Fibroblast of the aortic adventitia (primary cell): ENCODE measurements at places on chromosomes 5 and 9. TPM values are rescaled to one million over a fixed set of nuclear protein-coding genes. Genes with fewer than 3 reads are reported as not detected.

The PAEP gene
- not detected in 2 replicates for total RNA-seq

The GRXCR2 gene
- 0.09 TPM in 1 of 2 replicates, not detected in the other for total RNA-seq

The IL4 gene
- 0.36 TPM in 1 of 2 replicates, not detected in the other for total RNA-seq

The SPATA31D4 gene
- not detected in 2 replicates for total RNA-seq

The LCN15 gene
- not detected in 2 replicates for total RNA-seq

The GFPT2 gene
- 54.4 and 69.8 TPM in 2 replicates for total RNA-seq

The S1PR3 gene
- 12.8 and 31.1 TPM in 2 replicates for total RNA-seq

The NDOR1 gene
- 8.5 and 8.6 TPM in 2 replicates for total RNA-seq

- no peak for DNase-seq
Measured at GRCh38 chr9:103658156-103658555, 436.0 kb upstream of the SMC2 start.

- peak; percentile 60 for DNase-seq
Measured at GRCh38 chr5:95591490-95591901, 28.4 kb upstream of the GPR150 start.

GRCh38 chr9:134502809-134503211 lies 138.8 kb upstream of the COL5A1 start:
- DNase-seq: peak; percentile 97

DNA sequence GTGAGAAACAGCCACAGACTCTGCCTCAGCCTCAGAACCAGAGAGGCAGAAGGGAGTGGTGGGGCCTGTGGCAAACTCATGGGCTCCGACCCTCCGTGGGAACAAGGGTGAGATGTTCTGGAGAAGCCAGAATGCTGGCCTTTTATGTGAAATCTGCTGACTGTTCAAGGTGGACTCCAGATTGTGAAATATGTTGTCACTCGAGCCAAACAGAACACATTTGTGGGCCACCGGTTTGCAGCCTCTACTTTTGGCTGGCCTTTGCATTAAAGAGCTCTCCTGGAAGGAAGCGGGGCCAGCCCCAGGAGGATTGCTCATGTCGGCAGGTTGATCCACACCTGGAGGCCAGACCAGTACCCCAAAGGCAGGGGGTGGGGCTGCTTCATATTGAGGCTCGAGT lies 62.4 kb downstream of the ERGIC1 start:
- no peak for DNase-seq

DNA sequence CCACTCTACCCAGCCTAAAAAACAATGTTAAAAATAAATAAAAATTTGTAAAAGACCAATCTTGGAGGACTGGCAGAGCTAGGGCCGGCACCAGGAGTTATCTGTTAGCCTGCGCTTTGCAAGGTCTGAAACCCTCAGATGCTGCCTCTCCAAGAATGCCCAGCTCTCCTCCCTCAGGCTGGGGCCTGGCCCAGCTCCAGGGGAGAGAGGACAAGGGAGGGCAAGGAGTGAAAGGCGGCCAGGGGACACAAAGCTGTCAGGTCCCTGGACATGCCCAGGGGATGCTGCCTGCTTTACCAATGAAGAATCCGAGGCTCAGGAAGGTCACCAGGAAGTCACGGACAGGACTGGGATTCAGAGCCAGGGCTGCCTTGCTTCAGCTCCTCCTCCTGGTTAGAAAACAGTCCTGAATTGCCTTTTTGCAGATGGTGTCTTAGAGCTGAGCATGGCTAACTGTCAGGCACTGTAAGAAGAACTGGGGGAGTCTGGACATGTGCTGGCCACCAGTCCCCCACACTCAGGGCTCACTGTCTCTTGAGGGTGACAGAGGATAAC lies 5.5 kb upstream of the N4BP3 start:
- DNase-seq: no peak

- DNase-seq: peak; percentile 21
Measured at GRCh38 chr9:125646621-125647100, 60.3 kb downstream of the MAPKAP1 start.

- no peak for DNase-seq
Measured at GRCh38 chr5:122937914-122938313, 92.5 kb downstream of the SNX24 start.

DNA sequence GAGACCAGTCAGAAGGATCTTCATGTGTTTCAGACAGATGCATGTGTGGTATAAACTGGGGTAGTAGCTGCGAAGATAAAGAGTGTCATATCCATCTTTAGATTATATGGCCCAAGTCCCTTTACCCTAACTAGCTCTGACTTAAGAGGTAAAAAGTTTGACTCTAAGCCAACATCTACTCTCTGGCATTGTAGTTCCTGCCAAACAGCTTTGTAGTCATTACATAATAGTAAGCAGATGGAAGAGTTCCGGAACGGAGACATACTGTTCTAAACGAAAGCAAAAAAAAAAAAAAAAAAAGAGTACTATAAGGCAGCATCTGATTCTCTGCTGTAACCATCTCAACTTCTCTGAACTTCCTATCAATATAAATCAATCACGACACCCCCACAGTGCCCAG lies 48.8 kb downstream of the CEMIP2 start:
- peak; percentile 72 for DNase-seq

DNA sequence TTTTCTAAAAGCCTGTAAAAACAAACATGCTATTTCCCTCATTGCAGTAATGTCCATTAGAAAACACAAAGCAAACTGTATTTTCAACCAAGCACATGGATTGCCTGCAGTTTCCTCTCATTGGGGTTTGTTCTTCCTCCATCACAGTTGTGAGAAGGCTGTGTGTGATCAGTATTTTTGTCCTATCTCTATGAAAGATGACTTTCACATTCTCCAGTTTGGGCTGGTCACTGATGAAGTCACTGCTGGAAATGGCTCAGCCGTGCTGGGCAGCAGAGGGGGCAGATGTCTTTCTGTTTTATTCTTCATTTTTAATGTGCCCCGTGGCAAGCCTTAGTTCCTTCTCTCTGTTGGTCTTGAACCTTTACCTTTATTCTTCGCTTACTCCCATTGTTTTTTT lies 288.9 kb upstream of the MPDZ start:
- DNase-seq: peak; percentile 63

DNA sequence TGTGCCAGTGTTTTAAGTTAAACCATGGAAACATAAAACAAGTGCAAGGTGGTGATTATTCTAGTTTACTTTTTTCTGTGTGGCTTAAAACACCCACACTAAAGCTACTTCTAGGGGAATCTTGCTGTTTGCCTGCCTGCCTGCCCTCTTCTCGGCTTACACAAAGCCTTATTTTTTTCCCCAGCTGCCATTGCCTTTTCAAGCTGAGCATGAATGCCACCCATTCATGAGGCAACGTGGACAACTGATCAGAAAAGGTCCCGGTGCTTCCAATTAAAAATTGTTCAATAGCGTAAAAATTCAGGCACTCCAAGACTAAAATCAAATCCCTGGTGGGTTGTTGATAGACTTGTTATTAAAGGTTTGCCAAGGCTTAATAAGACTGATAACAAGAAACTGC lies 401.4 kb downstream of the TMEM161B start:
- DNase-seq: no peak

DNA sequence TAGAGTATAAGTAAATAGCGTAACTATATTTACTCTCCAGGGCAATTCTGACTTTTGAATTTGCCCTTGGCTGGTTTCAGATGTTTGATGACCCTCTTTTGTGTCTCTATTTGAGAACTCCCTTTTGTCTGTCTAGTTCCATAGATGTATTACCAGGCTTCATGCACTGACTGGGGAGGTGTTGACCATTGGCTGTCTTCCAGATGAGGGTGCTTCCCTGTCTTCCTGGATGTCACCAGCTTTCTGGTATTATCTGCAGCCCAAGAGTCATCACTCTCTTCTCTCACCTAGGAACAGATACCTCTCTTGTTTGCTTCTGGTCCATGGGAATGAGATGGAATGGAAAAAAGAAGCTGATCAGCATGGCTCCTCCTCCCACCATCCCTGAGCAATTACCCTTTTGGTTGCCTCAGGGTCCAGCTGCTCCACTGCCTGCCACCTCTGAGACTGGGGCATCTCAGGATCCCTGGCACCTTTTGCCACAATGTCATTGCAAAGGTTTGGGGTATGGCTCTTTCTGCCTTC lies 58.7 kb upstream of the TMED7 start:
- DNase-seq: no peak

- DNase-seq: peak; percentile 56
Measured at GRCh38 chr5:72152545-72152944, 45.3 kb downstream of the MAP1B start.

DNA sequence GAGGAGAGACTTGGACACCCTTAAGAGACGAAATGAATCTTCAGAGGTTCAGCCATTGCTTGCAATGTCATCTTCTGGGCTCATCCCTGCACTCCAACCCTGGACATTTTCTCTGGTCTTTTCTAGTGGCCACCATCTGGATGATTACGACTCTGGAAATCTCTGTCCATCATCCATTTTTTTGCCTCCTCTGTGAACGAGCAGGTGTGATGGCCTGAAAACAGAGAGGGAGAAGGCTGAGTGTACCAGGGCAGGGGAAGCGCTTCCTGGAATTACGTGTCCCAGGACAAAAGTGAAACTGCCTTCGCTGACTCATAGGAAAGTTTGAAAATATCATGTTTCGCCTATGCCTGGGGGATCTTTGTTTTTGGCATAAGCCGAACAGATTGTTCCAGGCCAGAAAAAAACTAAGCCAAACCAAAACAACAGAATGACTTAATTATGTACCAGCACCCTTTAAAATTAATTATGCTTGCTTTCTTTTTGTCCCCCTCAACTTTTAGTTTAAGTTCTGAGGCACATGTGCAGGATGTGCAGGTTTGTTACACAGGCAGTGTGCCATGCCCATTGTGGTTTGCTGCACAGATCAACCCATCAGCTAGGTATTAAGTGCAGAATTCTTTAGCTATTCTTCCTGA lies 31.9 kb downstream of the ANKRD33B start:
- DNase-seq: peak; percentile 89

DNA sequence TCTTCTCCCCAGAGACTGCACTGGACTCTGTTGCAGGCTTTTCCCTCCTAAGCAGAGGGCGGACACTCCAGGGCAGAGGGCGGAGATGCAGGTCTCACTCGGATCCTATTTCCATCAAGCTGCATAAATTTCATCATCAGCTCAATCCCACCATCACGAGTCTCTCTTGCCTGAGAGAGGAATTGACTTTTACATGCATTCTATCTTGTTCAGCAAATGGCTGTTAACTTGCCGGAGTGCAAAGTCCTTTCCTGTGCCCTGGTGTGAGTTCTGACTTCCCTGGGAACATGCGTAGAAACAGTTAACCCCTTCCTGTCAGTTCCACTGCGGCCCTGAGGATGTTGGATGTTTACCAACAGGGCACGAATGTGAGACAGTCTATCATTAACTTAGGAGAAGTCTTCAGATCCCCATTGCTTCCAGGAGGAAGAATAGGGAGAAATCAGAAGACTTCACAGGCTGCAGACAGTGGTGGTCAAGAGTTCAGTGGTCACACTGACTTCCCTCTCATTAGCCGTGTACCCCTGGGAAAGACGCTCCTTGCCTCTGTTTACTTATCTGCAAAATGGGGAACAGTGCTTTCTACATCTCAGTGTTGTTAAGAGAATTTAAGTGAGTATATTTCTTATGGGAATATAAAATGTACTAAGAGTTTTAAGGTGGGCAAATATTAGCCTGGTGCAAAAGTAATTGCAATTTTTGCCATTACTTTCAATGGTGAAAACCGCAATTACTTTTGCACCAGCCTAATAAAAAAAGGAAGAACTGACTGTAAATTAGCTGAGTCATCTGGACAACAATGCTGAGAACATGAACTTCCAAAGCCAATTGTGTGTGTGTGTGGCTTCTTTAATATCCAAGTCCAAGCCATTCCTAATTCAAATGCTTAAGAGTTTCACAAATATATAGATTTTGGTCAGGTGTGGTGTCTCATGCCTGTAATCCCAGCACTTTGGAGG lies 248.0 kb downstream of the DRD1 start:
- peak; percentile 62 for DNase-seq

- no peak for DNase-seq
Measured at GRCh38 chr5:181105391-181106025, 25.5 kb downstream of the OR2V1 start.

DNA sequence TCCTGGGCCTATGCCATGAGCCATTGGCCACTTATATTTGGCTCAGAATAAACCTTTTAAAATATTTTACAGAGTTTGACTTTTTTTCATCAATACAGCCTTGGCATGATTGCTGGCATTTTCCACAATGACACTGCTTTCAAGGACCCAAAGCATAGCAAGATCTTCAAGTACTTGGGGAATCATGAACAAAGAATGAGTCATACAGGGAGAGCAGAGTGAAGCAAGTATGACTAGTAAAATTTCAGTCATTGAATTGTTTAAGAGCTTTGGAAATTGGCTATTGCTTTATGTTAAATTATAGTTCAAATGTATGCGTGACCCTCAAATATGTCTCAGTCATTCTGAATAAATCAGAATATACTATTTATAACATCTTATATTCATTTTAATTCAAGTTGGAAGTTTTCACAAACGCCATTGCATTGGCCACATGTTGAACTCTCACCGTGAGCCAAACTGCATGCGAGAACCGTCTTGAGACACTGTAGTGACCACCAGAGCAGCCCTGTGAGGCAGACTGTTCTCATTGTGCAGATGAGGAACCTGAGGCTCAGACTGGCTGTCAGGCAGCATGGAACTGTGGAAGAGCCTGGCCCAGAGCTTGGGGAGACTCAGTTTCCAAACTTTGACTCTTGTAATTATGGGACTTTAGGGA lies 52.9 kb downstream of the GDNF start:
- peak; percentile 74 for DNase-seq

DNA sequence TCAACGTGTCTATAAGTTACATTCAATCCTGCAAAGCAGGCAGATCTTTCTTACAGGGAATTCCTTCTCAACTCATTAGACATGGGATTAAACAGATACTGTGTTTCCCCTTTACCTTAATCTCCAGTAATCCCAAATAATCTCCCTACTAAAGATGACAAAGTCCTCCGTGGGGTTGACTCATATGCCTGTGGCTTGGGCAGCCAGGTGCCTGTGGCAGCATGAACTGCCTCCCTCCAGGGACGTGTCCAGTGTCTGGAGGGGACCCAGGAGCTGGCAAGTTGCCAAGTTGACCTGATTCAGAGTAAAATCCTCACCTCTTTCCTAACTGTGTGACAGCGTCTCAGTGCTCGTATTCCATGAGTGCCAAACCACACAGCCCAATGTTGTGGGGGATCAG lies 94.6 kb upstream of the PTCH1 start:
- DNase-seq: no peak

GRCh38 chr5:88799938-88800535 lies 82.9 kb downstream of the MEF2C start:
- no peak for DNase-seq

DNA sequence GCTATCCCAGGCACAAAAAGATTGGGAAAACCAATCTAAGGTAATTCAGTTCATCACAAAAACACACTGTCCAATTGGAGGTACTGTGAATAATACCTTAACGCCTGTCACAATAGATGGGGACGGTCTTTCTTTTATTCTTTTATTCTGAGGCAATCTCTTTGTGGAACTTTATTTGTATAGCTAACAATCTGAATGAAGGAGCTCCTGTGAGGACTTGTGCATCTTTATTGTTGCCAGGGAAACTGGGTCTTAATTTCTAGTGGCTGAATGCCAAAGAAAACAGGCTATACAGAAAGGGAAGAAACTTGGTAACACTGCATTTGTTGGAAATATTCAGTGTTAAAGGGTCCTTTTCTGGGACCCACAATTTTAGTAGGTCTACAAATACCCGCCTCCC lies 546.9 kb upstream of the C9orf72 start:
- DNase-seq: no peak

- peak; percentile 49 for DNase-seq
Measured at GRCh38 chr5:93580063-93580926, 724 bp downstream of the NR2F1-AS1 start.

- DNase-seq: no peak
Measured at GRCh38 chr5:146341854-146342253, 3.2 kb downstream of the POU4F3 start.
